Right forelimb (tissue), 1 donor: ENCODE measurements at places on chromosomes 7 and 10.

DNA sequence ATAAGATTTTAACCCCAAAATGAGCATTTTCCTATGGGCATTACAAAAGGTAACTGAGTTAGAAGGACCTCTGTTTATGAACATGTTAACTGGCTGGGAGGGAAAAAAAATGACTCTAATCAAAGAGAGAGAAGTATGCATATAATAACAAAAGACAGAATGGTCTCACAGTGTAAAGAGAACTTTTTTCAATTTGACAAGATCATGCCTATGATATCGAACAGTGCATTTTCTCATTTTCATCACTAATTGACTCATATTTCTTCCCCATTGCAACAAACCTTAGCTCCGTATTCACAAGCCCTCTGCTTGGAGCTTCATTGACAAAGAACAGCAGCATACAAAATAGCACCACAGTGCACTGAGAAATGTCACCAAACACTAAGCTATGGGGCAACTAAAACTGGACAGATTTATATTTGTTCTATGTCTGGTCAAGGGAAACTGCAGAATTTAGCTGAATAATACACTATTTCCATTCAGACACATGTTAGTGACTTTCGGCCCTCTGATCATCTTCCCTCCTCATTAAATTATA lies 45.6 kb downstream of the SMURF1 start:
- no peak for DNase-seq

DNA sequence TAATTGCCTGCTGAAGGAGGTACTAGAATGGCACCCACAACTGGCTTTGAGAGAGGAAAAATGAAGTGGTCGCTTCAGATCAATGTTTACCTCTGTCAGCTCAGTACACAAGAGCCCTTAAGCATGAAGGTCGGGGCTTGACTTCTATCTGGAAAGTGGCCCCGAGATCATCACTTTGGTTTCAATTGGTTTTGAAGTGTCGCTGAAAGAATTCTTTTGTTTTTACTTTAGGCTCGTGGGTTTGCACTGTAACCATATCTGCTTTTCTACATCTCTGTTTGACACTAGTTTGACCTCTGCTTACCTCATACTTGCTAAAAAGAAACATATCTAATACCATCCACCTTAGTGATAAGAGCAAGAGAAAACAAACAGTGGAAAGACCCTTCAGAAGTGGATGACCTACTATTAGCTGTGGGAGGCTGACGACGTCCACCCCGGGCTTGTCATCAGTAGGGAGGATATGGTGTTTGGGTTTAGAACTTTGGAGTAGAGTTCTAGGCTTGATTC lies 361.8 kb downstream of the GATA3 start:
- no peak for DNase-seq

- no peak for DNase-seq
Measured at GRCh38 chr10:47063858-47064257, 152.6 kb downstream of the PTPN20 start.

GRCh38 chr7:101233907-101234547 lies 3.6 kb downstream of the CLDN15 start:
- DNase-seq = no peak

GRCh38 chr7:155256761-155257481 lies 40.8 kb upstream of the INSIG1 start:
- no peak for DNase-seq
